ENCODE measurements at places on chromosomes 2 and 18. TPM values are rescaled to one million over a fixed set of nuclear protein-coding genes. Genes with fewer than 3 reads are reported as not detected.

- DNase-seq = no peak
These were observed 91.4 kb downstream of the GALNT1 start for GRCh38 chr18:35672897-35673296.

DNA sequence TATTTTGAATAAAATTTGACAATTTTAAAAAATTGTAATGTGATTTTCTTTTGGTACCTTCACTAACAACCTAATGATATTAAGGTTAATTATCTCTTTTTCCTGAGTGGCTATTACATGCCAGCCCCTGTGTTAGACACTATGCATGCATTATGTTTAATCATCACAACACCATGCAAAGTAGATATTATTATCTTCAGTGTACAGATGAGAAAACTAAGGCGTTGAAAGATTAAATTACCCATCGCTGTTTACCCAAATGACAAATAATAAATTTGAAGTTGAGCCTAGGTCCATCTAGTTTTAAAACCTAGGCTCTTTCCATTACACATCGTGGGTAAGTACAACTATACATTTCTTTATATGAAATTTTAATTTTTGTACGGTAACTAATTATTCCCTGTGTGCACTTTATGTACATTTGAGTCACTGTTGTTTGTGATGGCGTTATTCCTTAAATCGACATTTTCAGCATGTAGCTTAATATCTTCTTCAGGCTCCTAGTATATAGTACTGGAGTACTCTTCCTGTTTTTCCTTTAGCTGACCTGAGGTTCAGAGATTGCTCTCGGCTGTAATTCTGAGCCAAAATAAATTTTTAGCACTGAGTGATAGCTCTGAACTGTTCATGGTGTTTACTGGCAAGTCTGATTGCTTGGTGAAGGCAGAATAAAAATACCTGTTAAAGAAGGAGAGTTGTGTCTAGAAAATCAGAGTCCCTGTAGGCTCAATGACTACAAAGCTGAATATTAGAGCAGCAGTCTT, 13.9 kb upstream of the MBD2 start:
- no peak for DNase-seq

- no peak for DNase-seq
These were observed 19.4 kb downstream of the FOSL2 start for GRCh38 chr2:28411956-28412609.

REG3G gene
- total RNA-seq = 69.7 TPM

CDK5R2 gene
- total RNA-seq = 1.6 TPM

Measured in testis (tissue), 5 donors.